ENCODE measurements at places on chromosomes 1 and 21. TPM values are rescaled to one million over a fixed set of nuclear protein-coding genes. Genes with fewer than 3 reads are reported as not detected.

DNA sequence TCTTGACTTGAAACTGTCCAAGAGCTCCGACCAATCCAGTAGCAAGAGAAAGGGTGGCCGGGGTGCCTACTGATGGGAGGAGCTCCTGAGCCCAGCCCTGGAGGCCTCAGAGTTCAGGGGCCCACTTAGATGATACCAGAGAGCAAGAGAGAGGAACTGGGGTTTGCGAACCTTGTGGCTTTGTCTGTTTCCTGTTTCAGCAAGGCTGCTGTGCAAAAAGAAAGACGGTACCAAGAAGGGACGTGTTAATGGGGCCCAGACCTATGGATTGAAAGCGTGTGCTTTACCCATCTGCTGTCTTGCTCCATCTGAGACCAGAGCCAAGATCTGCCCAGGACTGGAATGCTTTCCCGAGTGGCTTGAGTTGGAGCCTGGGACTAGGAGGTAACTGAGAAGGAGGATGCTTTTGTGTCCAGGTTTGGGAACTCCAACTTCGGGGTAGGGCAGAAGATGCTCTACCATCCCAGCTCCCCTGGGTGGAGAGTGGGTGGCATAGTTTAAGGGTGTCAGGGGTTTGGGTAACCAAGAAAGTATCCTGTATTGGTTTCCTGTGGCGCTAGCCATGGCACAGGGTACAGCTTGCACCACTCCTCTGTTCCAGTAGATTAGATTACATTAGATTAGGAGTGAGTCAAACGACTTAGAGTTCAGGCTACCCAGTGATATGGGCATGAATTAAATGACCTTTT, at the start of gene TRAF3IP3:
TRAF3IP3 (plus strand) TSS at position 128 of the 689 bp plus-strand sequence. CDS start 3,987 bp downstream, outside the sequence.
- peak; percentile 83 for DNase-seq

DNA sequence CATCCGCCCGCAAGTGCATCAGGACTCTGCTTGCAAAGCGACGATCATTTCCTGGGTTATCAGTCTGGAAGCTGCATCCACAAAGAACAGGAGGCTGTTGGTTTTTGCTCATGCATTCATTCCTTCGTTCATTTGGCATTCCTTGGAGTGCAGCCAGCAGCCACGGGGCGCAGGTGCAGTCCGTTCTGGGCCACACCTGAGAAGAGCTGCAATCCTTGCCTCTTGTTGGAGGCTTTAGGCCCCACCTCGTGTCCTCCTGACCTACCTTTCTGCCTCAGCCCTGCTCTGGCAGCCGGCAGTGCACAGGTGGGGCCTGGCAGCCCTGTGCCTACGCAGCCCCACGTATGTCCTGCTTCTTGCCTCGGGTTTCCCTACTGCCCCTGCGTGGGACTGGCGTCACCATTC, 19.6 kb upstream of the C2CD2 start:
- DNase-seq: no peak

The CAPN9 gene
- not detected for total RNA-seq

The LRRC8C gene
- 10.6 TPM for total RNA-seq
